ENCODE measurements at places on chromosomes 7 and 10.

DNA sequence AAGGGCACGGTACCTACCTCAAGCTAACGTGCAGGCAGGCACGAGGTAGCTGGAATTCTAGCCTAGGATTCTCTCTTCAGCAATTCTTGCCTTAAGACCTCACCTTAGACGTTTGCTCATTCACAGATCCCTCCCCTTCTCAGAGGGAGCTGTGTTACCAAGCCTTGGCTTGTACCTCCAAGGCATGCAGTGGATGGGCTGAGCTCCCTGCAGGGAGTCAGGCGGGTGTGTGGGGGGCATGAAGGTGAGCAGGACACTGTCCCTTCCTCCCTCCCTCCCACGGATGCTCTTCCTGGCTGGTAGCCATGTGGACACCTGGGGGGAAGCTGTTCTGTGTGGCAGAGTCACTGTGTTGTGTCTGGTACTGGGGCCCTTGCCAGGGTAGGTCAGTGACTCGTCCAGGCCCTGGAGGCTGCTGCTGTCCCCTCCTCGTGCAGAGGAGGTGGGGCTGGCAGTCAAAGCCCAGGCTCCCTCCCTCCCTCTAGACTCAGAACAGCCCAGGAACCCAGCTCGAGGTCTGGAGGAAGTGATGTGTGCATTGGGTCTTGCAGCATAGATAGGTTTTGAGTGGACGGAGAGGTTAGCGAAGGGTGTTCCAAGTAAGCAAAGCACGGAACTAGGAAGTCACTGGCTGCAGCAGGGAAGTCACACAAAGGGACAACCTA, 222.2 kb upstream of the SH2B2 start:
- DNase-seq = no peak

- no peak for DNase-seq
Observed at GRCh38 chr7:151873402-151873965, 3.4 kb downstream of the PRKAG2 start.

DNA sequence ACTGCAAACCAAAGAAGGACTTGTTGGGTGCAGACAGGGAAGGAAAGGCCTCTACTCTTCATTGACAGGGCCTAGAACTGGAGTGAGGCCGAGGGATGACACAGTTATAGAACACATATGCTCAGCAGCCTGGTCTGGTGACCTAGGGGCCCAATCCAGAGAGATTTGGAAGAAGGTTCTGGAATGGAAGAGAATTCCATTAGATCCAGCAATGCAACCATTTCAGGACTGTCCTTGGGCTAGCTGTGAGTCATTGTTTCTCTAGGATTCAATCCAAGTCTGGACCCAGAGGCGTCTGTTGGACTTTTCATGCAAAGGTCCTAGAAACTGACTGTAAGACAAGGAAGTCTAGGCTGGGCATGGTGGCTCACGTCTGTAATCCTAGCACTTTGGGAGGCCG, 59.2 kb downstream of the WIPF3 start:
- DNase-seq = peak; percentile 79

DNA sequence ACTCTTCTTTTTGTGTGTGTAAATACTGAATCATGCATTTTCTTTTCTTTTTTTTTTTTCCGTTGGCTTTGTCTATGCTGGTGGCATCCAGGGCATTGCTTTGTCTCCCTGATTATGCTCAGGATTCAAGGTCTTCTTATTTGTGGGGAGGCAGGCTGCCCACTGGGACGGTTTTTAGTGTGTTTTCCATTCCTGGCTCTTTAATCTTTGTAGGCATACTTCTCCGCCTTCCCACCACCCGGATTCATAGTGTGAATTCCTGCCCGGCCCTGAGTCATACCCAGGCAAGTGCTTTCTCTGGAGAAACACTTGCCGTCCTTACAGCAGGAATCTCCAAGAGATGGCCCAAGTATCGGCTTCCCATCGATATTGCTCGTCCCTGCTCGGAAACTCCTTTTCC, 5.2 kb downstream of the ZNF655 start:
- DNase-seq = peak; percentile 91

DNA sequence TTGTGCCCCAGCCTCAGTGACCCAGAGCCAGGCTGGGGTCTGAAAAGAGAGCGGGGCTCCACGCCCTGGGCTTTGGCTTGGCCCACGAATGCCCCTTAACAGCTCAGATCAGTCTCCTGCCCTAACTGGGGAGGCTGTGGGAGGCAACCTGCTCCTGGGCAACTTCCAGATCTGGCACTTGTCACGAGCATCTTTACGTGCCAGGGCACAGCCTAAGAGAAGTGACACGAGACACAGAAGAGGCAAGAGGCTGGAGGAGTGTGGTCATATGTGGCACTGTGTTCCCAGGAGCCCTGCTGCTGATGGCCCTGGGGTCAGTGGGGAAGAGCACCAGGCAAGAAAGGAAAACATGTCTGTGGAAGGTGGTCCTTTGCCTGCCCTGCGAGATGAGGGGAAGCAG, 97.8 kb upstream of the BTBD16 start:
- DNase-seq = no peak

DNA sequence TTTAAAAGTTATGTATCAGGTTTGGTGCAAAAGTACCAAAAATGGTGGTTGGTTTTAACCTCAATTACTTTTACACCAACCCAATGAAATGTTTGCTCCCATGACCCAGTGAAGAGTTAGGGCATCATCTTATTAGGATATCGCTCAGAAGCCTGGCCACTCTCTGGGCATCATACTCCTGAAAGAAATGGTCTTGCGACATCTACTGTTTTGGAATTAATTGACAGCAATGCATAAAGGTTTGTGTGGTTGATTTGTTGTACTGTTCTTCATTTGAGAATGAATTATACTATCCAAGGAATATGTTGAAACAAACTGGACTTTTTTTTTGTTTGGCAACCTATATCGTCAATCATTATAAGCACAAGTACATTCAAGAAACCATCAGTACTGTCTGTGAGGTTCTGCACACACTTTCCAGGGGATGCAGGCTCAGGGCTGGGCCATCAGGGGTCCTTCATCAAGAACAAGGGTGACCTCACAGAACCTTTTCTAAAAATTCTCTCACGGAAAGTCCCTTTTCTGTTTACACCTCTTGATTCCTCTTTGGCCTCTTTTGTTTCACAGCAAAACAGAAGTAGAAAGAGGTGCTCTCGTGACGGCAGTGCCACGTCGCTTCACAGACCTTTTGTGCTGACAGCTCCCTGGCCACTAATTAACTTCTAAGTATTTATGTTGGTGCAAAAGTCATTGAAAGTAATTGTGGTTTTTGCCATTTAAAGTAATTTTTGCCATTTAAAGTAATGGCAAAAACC, 117.2 kb upstream of the KLF6 start:
- DNase-seq = peak; percentile 62

DNA sequence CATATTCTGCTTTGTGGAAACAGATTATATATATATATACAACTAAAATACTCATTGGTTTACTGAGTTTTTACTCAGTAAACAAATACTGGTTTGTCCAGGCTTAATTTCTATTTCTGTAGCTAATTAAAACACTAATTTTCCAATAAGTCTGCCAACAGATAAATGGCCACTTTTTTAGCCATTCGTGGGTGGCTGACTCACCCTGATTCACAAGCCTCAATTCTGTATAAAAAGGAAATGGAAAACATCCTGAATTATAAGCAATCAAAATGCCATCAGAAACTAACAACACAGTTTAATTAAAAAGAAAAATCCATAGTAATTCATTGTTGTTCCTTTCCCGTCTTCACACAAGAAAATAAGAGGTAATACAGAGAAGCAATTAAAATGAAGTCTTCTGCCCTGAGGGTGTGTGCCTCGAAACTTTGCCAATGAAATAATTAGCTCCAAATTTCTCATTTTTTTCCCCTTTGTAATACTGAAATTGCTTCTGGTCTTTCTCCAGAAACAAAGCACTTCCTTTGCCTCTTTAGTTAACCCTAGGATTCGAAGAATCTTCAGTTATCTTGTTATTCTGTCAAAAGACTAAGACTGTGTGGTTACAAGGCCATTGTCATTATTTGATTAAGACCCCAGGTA, 118.7 kb upstream of the PTN start:
- peak; percentile 43 for DNase-seq

DNA sequence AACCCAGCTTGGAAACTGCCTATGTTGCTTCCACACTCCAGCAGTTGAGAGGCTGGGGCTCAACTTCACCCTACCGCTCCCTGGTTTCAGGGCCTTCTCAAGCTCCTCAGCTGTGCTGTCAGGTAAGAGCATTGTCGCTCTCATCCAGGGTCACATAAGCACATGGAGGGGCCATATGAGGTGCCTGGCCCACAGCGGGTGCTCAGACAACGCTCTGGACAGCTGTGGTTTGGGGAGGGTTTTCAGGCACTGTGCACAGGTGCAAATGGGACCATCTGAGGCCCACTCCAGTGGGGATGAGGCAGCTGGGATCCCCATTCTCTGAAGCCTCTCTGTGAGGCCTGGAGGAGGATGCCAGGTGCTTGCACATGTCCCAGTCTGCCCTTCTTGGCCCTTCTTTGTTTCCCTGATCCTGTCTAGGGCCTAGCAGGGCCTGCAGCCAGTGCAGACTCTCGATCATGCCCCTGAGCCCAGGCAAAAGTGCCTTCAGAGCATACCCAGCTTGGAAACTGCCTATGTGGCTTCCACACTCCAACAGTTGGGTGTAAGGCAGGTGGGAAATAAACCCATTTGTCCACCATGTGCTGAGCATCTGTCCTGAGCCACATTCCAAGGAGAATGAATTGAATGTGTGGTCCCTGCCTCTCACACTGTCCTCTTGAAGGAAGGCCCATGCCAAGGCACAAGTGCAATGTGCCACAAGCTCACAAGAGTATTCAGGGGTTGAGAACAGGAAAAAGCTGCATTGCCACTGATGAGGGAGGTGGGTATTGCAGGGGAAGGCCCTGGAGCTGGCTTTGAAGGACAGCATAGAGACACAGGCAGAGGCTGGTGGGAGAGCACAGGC, 40.3 kb downstream of the VSTM4 start:
- DNase-seq = no peak

DNA sequence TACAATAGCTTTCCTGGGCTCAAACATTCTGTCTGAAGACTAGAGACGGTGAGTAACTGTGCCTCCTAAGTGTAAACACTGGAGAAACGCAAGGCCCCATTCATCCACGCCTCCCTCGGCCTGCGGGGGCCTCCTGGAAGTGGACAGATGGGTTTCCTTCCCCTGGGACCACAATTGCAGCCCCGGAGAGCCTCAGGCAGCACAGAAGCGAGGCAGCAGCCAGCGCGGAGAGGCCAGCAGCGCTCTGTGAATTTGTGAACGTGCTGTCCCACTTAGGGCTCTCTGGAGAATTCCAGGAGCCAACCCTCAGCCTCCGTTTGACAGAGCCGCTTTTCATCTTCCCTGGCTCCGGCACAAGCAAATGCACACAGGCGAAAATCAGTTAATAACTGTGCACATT, 23.2 kb upstream of the CALN1 start:
- DNase-seq = no peak

DNA sequence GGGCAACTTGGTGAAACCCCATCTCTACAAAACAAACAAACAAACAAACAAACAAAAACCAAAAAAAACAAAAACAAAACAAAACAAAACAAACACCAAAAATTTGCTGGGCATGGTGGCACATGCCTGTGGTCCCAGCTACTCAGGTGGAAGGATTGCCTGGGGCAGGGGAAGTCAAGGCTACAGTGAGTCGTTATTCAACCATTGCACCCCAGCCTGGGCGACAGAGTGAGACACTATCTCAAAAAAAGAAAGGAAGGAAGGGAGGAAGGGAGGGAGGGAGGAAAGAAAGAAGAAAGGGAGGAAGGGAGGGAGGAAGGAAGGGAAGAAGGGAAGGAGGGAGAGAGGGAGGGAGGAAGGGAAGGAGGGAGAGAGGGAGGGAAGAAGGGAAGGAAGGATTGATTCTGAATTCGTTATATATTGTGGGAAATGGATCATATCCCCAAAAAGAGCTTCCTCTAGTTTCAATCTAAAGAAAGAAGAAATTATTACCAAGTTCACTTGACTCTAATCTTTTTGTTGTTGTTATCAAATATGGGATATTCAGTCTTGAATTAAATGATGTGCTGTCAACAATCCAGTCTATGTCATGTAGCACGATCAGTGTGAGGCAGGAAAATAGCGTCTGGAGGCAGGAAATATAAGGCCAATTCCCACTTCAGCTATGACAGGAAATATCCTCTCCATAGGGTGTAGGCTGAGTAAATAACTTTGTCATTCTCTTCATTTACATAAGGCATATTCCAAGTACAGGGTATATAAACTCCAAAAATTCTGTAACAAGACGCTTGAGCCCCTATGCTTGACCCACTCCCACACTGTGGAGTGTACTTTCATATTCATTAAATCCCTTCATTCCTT, 26.2 kb upstream of the TRIM24 start:
- DNase-seq = no peak

DNA sequence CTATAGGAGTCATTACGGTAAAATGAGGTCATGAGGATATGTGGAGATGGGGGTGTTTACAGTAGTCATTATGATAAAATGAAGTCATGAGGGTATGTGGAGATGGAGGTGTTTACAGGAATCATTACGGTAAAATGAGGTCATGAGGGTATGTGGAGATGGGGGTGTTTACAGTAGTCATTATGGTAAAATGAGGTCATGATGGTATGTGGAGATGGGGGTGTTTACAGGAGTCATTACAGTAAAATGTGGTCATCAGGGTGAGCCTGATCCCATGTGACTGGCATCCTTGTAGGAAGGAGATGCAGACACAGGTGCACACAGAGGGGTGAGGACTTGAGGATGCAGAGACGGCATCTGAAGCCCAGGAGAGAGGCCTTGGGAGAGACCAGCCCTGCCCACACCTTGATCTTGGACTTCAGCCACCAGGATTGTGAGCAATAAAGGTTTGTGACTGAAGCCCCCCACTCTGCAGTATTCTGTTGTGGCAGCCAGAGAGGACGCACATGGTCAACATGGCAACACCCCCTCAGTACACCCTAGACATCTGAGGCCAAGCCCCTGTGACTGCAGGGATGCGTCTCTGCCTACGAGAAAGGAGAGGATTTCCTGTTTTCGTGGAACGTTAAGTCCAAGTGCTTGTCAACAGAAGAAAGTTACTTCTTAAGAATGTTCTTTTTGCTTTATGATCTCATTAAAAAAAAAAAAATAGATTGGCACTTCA, 544.4 kb downstream of the DNAJB6 start:
- no peak for DNase-seq

DNA sequence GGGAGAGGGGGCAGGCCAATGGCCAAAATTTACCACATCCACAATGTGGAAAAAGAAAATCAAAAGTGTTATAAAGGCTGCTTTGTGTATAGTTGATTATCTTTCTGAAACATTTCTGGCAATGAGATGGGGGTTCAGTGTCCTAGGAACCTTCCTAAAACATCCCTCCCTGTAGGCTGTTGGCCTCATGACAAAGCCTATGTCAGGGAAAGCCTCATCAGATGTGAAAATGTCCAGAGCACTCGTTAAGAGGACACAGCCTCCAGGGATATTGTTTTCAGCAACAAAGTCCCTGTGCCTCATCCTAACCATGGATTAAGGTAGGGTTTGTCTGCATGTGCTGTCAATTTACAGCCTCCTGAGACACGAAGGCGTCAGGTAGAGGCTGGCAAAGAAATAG, 17.0 kb downstream of the SUN3 start:
- DNase-seq = no peak

GRCh38 chr7:143255564-143255963, 7.7 kb upstream of the GSTK1 start:
- no peak for DNase-seq

- DNase-seq = no peak
Observed at GRCh38 chr7:121300685-121301420, 27.9 kb upstream of the WNT16 start.

- no peak for DNase-seq
Observed at GRCh38 chr7:9407816-9408215, 974.4 kb downstream of the NXPH1 start.

- no peak for DNase-seq
Observed at GRCh38 chr10:60008816-60009215, 102.5 kb upstream of the CCDC6 start.

- no peak for DNase-seq
Observed at GRCh38 chr10:33804584-33804983, 470.1 kb upstream of the NRP1 start.

- peak; percentile 30 for DNase-seq
Observed at GRCh38 chr10:34814223-34814912, 728 bp downstream of the PARD3 start.
